ENCODE measurements at places on chromosomes 11 and 22. TPM values are rescaled to one million over a fixed set of nuclear protein-coding genes. Genes with fewer than 3 reads are reported as not detected.

The LRRC32 gene
- 0.17 TPM for total RNA-seq

The CDKN1C gene
- total RNA-seq, result 4.4 TPM

The ZP1 gene
- total RNA-seq, result 1.9 TPM

The SEZ6L gene
- total RNA-seq, result not detected

The TMPRSS4 gene
- total RNA-seq, result not detected

The RCOR2 gene
- 0.17 TPM for total RNA-seq

The SAMM50 gene
- 57.5 TPM for total RNA-seq

The SPON1 gene
- total RNA-seq, result not detected

The UPB1 gene
- total RNA-seq, result not detected

The SLC35E4 gene
- total RNA-seq, result 40.0 TPM

The OR4A16 gene
- total RNA-seq, result not detected

The SCN3B gene
- 0.06 TPM for total RNA-seq

The UBASH3B gene
- 99.8 TPM for total RNA-seq

The CCDC81 gene
- not detected for total RNA-seq

The AQP11 gene
- 0.48 TPM for total RNA-seq

The NAALADL1 gene
- not detected for total RNA-seq

Measured in HT1080 (cell line).